Natural killer cell treated with Interleukin-12 subunit alpha and Interleukin-12 subunit beta and Interleukin-15 and Interleukin-18, amount 100 ng/mL, for 72 hours (primary cell): ENCODE measurements at places on chromosomes 2 and 18. TPM values are rescaled to one million over a fixed set of nuclear protein-coding genes. Genes with fewer than 3 reads are reported as not detected.

LRRTM1 gene
- total RNA-seq: not detected

DNAH7 gene
- total RNA-seq: 0.11 TPM

ALPP gene
- total RNA-seq: not detected

KCTD1 gene
- 4.0 TPM for total RNA-seq

PGAP1 gene
- total RNA-seq: 11.6 TPM

DNA sequence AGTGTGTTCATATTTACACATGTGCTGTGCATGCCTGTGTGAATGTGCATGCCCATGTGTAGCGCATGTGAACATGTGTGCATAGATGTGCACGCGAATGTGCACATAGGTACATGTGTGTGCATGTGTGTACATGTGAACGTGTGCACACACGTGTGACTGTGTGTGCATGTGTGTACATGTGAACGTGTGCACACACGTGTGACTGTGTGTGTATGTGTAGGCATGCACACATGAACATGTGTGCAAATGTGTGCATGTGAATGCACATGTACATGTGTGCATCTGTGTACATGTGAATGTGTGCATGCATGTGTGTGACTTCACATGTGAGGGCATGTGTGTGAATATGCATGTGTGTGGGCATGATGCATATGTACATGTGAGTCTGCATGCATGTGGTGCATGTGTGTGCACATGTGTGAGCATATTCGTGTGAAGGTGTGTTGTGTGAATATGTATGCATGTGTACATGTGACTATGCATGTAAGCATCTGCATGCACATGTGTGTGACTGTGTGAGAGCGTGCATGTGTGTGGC is 122.4 kb downstream of the PTGR3 start:
- no peak overlapping the region for H3K27ac ChIP-seq
- H3K4me3 ChIP-seq: no peak overlapping the region
- no peaks in the 10 kb centered on the region for H3K4me1 ChIP-seq

DNA sequence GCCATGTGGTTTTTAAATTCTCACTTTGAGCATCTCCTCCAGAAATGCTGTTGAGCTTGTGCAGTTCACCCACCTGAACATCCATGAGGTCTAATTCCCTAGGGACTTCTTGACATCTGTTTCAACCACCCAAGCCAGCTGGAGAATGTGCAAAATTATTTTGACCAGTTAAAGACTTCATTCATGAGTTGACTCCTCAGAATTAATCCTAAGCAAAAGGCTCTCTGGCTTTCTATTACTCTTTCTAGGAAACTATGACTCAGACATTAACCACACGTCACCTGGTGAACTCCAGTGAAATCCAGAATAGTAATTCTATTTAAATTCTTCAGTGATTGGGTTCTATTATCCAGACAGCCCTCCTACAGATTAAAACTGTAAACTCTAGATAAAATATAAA is 247.5 kb downstream of the NBAS start:
- no peaks in the 10 kb centered on the region for H3K27me3 ChIP-seq
- peak overlapping the region; percentile 9 for H3K4me3 ChIP-seq
- no peak for DNase-seq
- peak overlapping the region; percentile 28 for H3K27ac ChIP-seq
- peaks cover 24% of the 10 kb centered on the region for H3K36me3 ChIP-seq

GRCh38 chr2:239956818-239957261 is 68.3 kb downstream of the NDUFA10 start:
- no peak for DNase-seq
- H3K36me3 ChIP-seq: no peaks in the 10 kb centered on the region
- no peaks in the 10 kb centered on the region for H3K4me1 ChIP-seq
- no peak overlapping the region for H3K4me3 ChIP-seq
- H3K27ac ChIP-seq: no peak overlapping the region
